Progenitor cell of endocrine pancreas (in vitro differentiated cells): ENCODE measurements at places on chromosomes 2 and 18. TPM values are rescaled to one million over a fixed set of nuclear protein-coding genes. Genes with fewer than 3 reads are reported as not detected.

- no peak overlapping the region for H3K4me3 ChIP-seq
- H3K36me3 ChIP-seq: no peaks in the 10 kb centered on the region
- no peak overlapping the region for H3K27ac ChIP-seq
- peaks cover 5% of the 10 kb centered on the region for H3K4me1 ChIP-seq
- H3K27me3 ChIP-seq: no peaks in the 10 kb centered on the region
Observed at GRCh38 chr2:60964651-60965498, 52.6 kb upstream of the PEX13 start.

DNA sequence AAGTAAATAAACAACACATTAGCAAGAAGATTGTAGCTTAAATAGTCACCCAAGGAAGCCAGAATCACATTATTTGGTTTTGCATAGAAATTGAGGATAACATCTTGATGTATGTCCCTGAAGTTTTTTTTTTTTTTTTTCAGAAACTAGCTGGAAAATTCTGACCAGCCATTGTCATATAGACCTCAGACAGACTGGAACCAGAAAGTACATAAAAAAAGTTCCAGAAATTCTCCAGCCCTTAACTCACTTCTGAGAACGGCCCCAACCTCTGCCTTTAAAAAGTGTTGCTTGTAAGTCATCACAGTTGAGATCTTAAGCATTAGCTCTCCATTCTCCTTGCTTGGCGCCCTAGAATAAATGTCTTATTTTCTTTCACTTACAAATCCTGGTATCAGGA is 350.5 kb downstream of the CCDC85A start:
- H3K27me3 ChIP-seq: no peaks in the 10 kb centered on the region
- H3K36me3 ChIP-seq: no peaks in the 10 kb centered on the region
- no peak overlapping the region for H3K4me3 ChIP-seq
- H3K27ac ChIP-seq: no peak overlapping the region

MC4R gene
- not detected in 2 replicates for total RNA-seq

DNA sequence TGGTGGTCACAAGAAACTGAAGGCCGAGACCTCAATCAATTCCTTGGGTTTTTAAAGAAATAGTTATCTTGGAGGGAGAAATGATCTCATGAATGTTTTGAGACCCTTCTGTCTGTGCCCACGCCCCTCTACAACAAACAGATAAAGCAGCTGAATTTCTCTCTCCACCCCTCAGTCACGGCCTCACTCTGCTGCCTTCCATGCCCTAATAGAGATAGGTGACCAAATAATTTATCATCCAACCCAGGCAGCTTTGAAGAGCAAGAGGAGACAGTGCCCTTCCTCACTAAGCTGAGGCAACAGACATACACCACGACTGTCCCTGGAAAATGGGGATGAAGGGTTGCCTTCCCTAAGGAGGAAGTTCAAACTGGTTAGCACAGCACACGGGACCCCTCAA is 71.2 kb downstream of the LBH start:
- H3K36me3 ChIP-seq: no peaks in the 10 kb centered on the region
- no peak for DNase-seq
- H3K27ac ChIP-seq: no peak overlapping the region

DNA sequence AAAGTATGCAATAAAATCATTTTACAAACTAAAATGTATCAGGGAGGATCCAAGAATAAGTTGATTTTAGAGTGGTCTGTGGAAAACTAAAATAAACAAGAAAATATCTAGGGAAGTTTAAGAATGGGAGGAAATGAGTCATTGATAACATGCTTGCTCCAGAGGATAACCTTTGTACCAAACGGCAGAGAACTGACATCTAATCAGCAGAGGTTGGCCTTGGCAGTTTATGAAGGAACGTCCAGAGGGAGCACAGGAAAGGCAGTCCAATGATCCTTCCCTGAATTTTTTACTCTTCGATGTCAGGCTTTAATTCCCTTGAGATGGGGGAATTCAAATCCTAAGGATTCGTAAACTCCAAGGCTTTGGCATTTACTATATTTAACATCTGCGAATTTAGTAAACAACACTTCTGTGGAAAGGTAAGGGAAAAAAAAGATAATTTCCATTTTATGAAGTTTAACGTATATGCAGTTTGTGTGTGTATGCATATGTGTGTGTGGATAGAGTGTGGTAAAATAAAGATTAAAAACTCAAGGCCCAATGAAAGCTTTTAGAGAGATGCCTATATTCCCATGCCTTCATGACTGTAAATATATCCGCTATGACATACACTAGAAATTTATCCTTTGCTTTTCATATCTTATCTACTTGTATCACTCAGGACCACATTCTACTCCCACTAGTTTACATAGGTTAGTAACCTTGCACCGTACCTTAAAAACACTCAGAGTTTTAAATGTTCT is 8.7 kb upstream of the INPP1 start:
- H3K36me3 ChIP-seq: no peaks in the 10 kb centered on the region
- H3K4me3 ChIP-seq: no peak overlapping the region
- peaks cover 21% of the 10 kb centered on the region for H3K4me1 ChIP-seq

AFF3 gene
- 7.3 and 7.5 TPM in 2 replicates for total RNA-seq

GRCh38 chr18:21996351-21996826 is 173.0 kb upstream of the GATA6 start:
- H3K36me3 ChIP-seq: no peaks in the 10 kb centered on the region
- no peak for DNase-seq
- H3K27me3 ChIP-seq: no peaks in the 10 kb centered on the region
- peak overlapping the region; percentile 95 for H3K27ac ChIP-seq
- peaks cover 67% of the 10 kb centered on the region for H3K4me1 ChIP-seq

CNRIP1 gene
- not detected in 2 replicates for total RNA-seq

GKN1 gene
- total RNA-seq: not detected in 2 replicates

ATG9A gene
- 40.6 and 43.6 TPM in 2 replicates for total RNA-seq

DNA sequence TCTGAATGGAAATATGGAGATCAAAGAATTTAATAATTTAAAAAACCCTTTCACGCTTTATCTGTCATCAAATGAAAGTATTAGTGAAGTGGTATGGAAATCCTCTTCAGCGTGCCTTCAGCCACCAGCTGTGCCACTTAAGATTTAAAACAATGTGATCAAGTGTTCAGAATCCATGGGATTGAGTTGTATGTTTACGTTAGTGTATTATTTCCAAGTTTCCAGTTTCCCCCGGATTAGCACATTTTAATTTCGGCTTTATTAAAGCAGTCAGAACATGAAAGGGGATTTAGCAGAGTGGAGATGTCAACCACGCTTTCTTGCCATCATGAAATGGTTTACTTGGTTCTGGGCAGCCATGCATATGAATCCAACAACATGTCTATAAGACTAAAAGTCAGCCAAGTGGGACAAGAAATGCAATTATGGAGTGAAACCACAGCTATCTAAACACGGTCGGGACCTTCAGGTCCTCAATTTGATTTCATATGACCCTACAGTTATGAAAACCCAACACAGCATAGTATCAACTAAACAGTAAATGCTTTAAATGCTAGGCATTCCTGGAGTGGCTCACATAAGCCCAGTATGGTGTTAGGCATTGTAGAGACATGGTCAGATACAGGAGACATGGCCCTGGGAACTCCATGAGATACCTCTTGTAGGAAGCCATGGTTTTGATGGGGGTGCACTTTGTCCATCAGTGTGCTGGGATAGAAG is 224.9 kb upstream of the EPAS1 start:
- no peak for DNase-seq
- no peak overlapping the region for H3K4me3 ChIP-seq
- peaks cover 13% of the 10 kb centered on the region for H3K4me1 ChIP-seq
- H3K27me3 ChIP-seq: peaks cover 6% of the 10 kb centered on the region
- H3K36me3 ChIP-seq: no peaks in the 10 kb centered on the region
- H3K27ac ChIP-seq: no peak overlapping the region

DNA sequence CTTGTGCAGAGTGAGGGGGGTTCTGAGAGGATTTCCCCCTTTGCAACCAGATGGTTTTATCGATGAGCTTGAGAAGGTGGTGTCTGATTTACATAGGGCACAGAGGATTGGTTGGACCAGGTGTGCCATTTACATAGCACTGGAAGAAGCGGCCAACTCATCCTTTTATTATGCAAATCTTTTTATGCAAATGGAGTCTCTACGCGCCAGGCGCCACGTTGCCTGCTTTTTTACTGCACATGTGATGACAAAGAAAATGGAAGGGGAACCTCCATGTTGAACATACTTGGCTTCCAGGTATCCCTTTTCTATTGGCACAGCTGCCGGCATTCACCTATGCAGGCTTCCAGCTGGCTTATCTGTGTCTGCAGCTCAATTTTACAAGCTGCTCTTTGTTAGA is 18.4 kb upstream of the TXNL4A start:
- H3K27ac ChIP-seq: no peak overlapping the region
- H3K4me3 ChIP-seq: no peak overlapping the region
- H3K27me3 ChIP-seq: no peaks in the 10 kb centered on the region
- DNase-seq: no peak
- H3K4me1 ChIP-seq: no peaks in the 10 kb centered on the region
- H3K36me3 ChIP-seq: peaks cover 6% of the 10 kb centered on the region

DNA sequence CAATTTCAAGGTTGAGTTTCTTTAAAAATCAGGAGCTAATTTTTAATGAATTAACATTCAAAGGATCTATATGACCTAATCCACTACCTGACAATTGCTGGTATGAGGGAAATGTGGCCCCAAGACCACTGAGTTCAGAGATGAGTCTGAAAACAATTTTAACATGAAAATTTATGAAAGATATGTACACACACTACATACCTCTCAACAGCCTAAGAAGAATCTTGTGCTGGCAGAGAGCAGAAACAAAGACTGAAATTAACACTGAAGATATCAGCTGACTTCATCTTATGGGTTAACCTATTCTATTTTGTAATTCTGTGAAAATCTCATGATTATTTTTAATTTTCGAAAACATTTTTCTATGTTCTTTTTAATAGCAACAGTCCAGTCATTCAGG is 1.7 kb downstream of the FAP start:
- H3K4me1 ChIP-seq: no peaks in the 10 kb centered on the region
- peaks cover 15% of the 10 kb centered on the region for H3K27me3 ChIP-seq
- no peak overlapping the region for H3K4me3 ChIP-seq
- H3K36me3 ChIP-seq: no peaks in the 10 kb centered on the region

UGT1A10 gene
- total RNA-seq: not detected in 2 replicates
